ENCODE measurements at places on chromosomes 13 and 19.
A peak's percentile ranks its signal among the peaks of the same experiment; 100 is the strongest.

DNA sequence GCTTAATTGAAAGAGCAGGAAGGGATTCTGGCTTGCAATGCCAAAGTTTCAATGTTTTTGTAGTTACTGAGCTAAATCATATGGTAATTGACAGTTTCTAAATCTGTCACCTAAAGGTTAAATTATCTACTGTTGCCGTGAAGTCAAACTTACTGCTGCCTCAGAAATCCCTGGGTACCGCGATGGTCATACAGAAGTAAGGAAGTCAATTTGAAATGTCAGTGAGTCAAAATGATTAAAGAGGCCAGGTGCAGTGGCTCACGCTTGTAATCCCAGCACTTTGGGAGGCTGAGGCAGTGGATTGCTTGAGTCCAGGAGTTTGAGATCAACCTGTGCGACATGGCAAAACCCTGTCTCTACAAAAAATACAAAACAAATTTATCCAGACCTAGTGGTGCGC is 48.8 kb upstream of the TPM4 start:
- no peak for DNase-seq

- no peak for DNase-seq
These were observed 24.4 kb upstream of the TNFSF11 start for GRCh38 chr13:42549552-42549936.

DNA sequence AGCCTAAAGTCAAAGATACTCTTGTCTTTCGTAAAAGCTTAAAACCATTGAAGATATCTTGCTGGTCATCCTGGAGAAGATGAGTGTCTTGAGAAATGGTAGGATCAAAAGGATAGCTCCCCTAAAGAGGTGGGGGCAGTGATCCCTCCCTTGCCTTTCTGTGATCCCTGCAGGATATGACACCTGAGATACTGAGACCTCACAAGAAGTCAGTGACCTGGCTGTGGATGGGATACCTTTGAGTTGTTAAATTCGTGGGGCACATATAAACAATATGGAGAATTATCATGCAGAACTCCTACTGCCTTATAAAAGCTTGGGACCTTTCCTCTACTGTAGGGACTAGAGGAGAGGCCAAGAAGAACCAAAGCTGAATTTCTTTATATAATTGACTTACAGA is 21.4 kb downstream of the STOML3 start:
- no peak for DNase-seq

DNA sequence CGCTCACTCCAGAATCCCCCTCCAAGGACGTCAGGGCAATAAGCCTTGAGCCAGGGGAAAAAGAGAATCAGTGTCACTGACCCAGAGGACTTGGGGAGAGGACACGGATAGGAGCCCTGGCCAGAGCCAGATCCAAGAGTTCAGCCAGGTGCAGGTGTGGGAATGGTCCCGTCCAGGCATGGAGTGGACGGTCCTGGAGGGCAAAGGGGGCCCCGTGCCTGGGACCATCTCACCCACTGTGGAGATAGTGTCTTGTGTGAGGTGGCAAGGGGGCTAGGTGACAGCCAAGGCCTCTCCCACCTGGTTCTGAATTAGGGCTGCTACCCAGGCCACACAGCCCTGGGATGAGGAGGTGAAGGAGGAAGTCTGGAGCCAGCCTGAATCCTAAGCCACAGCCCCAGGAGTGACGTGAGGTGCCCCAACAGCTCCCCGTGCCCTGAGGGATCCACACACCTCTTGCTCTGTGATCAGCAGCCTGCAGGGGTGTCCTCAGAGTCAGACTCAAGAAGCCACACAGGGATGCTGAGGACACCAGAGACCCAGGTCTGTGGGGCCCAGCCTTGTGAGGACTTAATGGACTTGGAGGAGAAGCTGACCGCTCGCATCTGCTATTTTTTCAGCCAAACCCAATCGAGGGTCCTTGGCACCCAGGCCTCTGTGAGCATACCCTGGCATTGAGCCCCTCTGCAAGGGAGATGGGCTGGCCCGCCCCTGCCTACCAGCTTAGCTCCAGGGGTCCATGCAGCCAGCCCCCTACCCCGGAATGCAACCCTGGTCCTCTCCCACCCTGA is 16.4 kb upstream of the ZNF14 start:
- no peak for DNase-seq

- peak; percentile 68 for DNase-seq
These were observed 6.5 kb upstream of the TIMM50 start for GRCh38 chr19:39474139-39474620.

DNA sequence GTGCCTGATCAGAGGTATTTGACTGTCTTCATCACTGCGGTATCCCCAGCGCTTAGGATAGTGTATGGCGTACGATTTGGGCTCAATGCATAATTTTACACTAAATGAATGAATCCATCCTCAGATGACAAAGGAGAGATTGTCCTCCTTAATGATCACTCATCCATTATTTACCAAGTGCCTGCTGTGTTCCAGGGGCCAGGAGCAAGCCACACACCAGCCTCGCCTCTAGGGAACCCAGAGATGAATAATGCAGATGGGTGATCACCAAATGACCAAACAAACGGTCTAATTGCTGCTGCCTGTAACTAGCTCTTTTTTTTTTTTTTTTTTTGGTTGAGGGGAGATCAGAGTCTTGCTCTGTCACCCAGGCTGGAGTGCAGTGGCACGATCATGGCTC is 5.9 kb upstream of the GPR32 start:
- DNase-seq, result no peak

DNA sequence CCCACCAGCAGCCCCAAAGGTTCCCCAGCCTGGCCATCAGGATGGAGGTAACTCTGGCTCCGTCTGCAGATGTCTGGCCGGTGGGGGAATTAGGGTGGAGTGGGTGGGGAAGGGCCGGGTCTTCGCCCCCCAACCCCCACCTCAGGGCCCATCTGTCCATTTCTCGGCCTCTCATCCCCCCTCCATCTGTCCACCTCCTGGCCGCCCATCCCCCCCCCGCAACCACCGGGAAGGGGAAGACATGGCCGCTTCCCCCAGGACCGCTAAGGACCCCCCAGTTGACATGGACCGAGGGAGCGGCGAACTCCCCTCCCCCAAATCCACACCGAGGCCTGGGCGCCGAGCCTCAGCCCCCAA is 793 bp downstream of the LRFN1 start:
- DNase-seq, result no peak

Measured in activated CD4-positive, CD25-positive, alpha-beta regulatory T cell (primary cell).